ENCODE measurements at places on chromosomes 7 and 10. TPM values are rescaled to one million over a fixed set of nuclear protein-coding genes. Genes with fewer than 3 reads are reported as not detected.

DNA sequence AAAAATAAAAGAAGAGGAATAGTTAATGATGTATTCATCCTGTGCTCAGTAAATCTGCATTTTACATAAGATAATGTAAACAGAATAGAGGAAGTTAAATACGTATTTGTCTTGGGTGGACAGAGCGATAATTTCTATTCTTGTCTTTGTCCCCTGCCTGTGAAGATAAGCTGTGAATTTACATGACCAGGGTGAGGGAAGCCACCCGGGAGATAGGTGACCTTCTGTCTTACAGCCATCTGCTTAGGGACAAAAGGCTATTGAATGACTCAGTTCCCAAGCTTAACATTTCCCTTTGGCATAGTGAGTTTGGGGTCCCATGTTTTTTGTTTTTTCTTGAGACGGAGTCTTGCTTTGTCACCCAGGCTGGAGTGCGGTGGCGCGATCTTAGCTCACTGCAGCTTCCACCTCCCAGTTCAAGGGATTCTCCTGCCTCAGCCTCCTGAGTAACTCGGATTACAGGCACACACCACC is 88.7 kb upstream of the KCTD7 start:
- H3K27ac ChIP-seq: no peak overlapping the region
- no peaks in the 10 kb centered on the region for H3K27me3 ChIP-seq

DNA sequence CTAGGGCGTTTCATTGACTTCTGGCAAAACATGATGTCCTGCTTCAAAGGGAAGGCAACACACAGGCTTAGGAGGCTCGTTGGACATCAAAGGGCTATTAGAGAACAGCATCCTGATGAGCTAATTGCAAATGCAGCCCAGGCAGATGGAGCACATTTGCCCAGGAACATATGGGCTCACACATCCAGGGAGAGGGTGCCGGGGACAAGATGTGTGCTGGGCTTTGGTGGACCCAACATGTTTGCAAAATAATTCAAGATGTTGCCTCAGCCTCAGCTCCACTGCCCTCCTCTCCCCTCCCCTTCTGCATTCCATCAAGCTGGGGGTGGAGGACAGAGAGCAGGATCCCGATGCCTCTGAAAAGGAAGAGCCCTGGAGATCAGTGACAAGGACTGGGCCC is 217.1 kb upstream of the ZMIZ1 start:
- H3K27ac ChIP-seq: no peak overlapping the region
- no peaks in the 10 kb centered on the region for H3K36me3 ChIP-seq
- no peaks in the 10 kb centered on the region for H3K27me3 ChIP-seq

- no peaks in the 10 kb centered on the region for H3K27me3 ChIP-seq
- H3K4me3 ChIP-seq: no peak overlapping the region
- no peak for DNase-seq
- no peaks in the 10 kb centered on the region for H3K36me3 ChIP-seq
- H3K4me1 ChIP-seq: no peaks in the 10 kb centered on the region
These were observed 805 bp upstream of the WDFY4 start for GRCh38 chr10:48683868-48684267.

Gene NPTX2
- 4.1 TPM for total RNA-seq

Gene FAM237B
- total RNA-seq: not detected

- H3K4me3 ChIP-seq: no peak overlapping the region
- H3K4me1 ChIP-seq: no peaks in the 10 kb centered on the region
- H3K36me3 ChIP-seq: no peaks in the 10 kb centered on the region
- no peak overlapping the region for H3K27ac ChIP-seq
These were observed 52.9 kb downstream of the ZNF467 start for GRCh38 chr7:149720372-149721083.

DNA sequence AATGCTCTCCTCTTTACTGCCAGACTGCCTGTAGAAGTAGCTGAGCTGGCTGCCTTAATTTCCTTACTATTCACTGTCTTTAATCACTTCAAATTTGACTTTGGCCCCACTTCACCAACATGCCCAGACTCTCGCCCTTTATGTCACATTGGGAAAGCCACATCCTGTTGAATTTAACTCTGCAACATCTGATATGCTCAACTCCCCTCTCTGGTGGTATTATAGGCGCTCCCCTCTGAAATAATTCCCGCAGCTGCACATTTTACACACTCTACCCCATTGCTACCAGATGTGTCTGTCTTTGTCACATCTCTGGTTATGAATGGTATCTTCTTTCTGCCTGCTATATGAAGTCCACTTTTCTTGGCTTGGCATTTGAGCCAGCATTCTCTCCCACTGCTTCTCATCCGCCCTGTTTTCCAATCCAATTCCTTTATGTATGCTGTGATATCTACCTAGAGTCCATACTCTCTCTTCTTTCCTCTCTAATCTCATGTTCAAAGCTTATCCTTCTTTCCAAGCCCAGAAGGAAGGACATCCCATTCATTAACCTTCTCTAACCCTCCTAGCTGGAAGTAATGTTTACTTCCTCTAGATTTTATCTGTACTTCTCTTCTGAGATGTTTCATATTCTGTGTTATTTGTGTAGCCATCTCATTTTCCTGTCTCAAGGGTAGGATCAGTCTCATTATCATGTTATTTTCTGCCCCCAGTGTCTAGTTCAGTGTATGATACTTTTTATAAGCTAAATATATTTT is 134.5 kb downstream of the ST7 start:
- no peak for DNase-seq
- no peak overlapping the region for H3K4me3 ChIP-seq
- no peaks in the 10 kb centered on the region for H3K27me3 ChIP-seq
- H3K4me1 ChIP-seq: no peaks in the 10 kb centered on the region

DNA sequence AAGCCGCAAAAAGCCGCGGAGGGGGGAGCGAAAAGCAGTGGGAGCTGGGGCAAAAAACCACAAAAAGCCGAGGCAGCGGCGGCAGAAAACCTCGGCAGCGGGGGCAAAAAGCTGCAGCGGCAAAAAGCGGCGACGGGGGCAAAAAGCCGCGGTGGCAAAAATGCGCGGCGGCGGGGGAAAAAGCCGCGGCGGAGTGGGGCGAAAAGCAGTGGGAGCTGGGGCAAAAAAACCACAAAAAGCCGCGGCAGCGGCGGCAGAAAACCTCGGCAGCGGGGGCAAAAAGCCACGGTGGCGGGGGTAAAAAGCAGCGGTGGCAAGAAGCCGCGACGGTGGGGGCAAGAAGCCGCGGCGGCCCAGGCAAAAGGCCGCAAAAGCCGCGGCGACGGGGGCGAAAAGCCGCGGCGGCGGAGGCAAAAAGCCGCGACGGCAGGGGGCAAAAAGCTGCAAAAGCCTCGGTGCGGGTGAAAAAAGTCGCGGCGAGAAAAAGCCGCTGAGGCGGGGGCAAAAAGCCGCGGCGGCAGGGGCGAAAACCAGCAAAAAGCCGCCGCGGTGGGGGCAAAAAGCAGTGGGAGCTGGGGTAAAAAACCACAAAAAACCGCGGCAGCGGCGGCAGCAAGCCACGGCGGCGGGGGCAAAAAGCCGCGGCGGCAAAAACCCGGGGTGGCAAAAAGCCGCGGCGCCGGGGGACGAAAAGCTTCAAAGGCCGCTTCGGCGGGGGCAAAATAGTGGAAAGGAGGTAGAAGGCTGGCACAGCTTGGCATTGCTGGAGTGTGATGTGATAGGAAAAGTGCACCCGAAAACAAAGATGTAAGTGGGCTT is 135.9 kb downstream of the ZNF92 start:
- DNase-seq: no peak
- peaks cover 6% of the 10 kb centered on the region for H3K4me1 ChIP-seq
- H3K27ac ChIP-seq: no peak overlapping the region
- peaks cover 17% of the 10 kb centered on the region for H3K27me3 ChIP-seq
- H3K36me3 ChIP-seq: no peaks in the 10 kb centered on the region
